ENCODE measurements at places on chromosomes 13 and 19. TPM values are rescaled to one million over a fixed set of nuclear protein-coding genes. Genes with fewer than 3 reads are reported as not detected.
A peak's percentile ranks its signal among the peaks of the same experiment; 100 is the strongest.

Gene MAST1
- not detected for total RNA-seq

Gene PSG1
- total RNA-seq, result not detected

Gene FRY
- 6.7 TPM for total RNA-seq

Gene APOE
- total RNA-seq, result 65.8 TPM

DNA sequence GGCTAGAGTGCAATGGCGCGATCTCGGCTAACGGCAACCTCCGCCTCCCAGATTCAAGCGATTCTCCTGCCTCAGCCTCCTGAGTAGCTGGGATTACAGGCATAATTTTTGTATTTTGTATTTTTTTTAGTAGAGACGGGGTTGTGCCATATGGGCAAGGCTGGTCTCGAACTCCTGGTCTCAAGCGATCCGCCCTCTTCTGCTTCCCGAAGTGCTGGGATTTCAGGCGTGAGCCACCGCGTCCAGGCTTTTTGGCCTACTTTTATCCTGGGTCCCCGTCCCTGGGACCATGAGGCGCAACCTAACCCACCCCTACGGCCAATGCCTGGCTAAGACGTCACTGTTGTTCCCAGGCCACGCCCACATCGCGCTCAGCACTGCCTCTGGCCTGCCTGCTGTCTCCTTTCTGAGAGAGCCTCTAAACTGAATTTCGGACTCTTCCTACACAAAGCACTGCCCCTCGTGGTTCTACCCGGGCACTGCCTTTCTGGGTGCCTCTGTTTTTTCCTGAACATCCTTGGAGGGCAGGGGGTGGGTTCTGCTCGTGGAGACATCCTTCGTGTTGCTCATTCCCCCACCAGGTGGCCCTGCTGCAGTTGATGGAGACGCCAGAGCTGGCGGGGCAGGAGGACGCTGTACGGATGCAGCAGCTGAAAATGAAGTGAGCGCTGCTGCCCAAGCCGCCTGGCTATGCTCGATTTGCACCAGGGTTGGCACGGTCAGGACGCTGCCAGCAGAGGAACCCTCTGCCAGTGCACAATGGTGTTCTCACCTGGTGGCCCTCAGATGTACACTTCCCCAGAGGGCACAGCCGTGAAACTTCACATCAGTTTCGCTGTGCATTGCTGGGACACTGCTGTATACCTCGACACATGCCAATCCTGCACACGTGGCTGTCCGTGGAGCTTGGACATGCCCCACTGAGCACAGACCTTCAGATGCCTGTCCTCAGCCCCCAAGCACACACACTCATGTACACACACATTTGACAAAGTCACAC lies 2.0 kb downstream of the REX1BD start:
- H3K4me3 ChIP-seq, result no peak overlapping the region
- no peak overlapping the region for H3K27ac ChIP-seq
- H3K4me1 ChIP-seq, result peaks cover 31% of the 10 kb centered on the region
- DNase-seq, result peak; percentile 60
- peaks cover 11% of the 10 kb centered on the region for H3K36me3 ChIP-seq

Gene PRR22
- 6.5 TPM for total RNA-seq

DNA sequence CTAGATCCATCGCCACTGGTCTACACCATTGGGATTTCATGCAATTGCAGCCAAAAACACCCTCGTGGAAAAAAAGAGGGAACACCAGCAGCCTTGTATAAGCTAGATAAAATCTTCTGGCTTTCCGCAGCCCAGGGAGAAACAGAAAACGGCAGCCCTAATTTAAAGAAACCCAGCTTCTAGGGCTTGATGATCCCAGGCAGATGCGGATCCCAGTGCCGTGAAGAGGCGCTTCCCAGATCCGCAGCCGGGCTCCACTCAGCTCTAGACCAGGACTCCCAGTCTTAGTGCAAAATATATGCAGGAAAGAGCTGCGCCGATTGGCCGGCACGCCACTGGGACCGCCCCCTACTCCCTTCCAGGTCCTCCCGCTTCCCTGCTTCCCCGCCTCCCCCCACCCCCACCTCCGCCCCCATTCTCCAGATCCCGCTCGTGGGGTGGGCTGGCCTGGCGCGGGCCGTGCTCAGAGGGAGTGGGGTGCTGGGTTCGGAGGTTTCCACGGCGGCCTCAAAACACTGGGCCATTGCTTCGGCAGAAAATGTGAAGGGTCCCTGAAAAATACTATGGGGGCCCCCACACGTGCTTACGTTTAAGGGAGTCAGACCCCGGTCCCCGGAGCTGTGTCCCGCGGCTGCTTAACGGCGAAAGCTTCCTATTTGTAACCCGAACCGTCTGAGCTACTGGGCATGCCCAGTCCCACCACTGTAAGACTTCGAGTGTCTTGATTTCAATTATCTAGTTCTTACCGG lies 63.1 kb downstream of the SERP2 start:
- H3K4me1 ChIP-seq, result peaks cover 5% of the 10 kb centered on the region
- no peaks in the 10 kb centered on the region for H3K36me3 ChIP-seq
- H3K27me3 ChIP-seq, result no peaks in the 10 kb centered on the region
- peak overlapping the region; percentile 47 for H3K4me3 ChIP-seq
- H3K27ac ChIP-seq, result peak overlapping the region; percentile 92

- no peak for DNase-seq
- H3K4me3 ChIP-seq, result no peak overlapping the region
Measured at GRCh38 chr13:60787083-60787482, 390.1 kb downstream of the TDRD3 start.

Gene CD22
- 15.7 TPM for total RNA-seq

Gene SLITRK5
- total RNA-seq, result not detected

GRCh38 chr19:5897189-5897969 lies 6.2 kb downstream of the NDUFA11 start:
- H3K27me3 ChIP-seq, result no peaks in the 10 kb centered on the region
- H3K4me3 ChIP-seq, result no peak overlapping the region
- H3K36me3 ChIP-seq, result peaks cover 38% of the 10 kb centered on the region
- no peak for DNase-seq
- H3K27ac ChIP-seq, result no peak overlapping the region

Gene LILRB1
- total RNA-seq, result 5.1 TPM

DNA sequence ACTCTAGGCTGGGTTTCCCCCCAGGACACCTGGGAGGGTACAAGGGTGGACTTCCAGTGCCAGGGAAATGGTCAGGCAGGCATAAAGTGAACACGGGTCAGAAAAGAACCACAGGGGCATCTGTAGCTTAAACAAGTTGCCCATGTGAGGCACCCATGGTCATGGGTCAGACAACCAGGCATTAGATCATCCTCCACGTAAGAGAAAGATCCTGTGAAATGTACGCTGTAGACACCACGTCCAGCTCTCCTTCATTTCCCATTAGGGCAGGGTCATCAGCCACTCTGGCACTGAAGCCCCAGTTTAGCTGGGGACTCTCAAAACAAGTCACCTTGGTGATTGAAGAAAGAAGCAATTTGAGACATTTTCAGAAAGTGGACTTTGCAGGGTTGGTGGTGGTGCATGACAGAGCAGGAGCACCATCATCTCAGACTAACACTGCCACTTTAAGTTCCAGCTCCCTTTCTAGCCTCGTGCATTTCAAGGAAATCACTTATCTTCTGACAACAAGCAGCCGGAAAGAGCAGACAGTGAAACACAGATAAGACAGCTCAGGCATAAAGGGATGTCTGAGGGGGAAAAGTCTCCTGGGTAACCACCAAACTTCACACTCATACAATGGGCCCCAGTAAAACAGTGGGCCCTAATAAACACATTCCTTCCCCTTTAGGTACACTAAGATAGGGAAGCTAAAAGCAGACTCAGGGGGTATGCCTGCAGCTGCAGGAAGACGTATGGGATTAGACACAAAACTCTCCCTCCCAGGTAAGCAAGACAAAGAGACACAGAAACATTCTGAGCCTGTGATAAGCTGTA lies 16.1 kb upstream of the SIGLEC6 start:
- no peak overlapping the region for H3K4me3 ChIP-seq
- no peaks in the 10 kb centered on the region for H3K27me3 ChIP-seq
- H3K4me1 ChIP-seq, result no peaks in the 10 kb centered on the region
- no peaks in the 10 kb centered on the region for H3K36me3 ChIP-seq
- DNase-seq, result no peak
- no peak overlapping the region for H3K27ac ChIP-seq

DNA sequence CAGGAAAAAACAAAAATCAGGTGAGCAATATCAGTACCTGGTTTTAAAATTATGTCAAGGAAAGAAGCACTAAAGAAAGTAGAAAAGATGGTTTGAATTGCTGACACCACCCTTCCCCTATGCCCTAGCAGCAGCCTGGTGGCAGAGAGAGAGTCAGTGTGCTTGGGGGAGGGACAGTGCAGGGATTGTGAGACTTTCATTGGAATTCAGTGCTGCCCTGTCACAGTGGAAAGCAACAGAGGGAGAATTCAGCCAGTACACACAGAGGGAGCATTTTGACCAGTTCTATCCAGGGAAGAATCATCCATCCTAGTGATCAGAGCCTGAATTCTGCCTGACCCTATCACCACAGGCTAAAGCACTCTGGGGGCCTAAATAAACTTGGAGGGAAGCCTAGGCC lies 222.4 kb upstream of the PCDH17 start:
- no peak overlapping the region for H3K27ac ChIP-seq
- no peak for DNase-seq
- no peaks in the 10 kb centered on the region for H3K4me1 ChIP-seq
- H3K27me3 ChIP-seq, result no peaks in the 10 kb centered on the region
- H3K4me3 ChIP-seq, result no peak overlapping the region

Gene MISP
- total RNA-seq, result 594 TPM

- H3K27me3 ChIP-seq, result no peaks in the 10 kb centered on the region
- no peaks in the 10 kb centered on the region for H3K4me1 ChIP-seq
- no peak overlapping the region for H3K27ac ChIP-seq
- H3K36me3 ChIP-seq, result no peaks in the 10 kb centered on the region
- H3K4me3 ChIP-seq, result no peak overlapping the region
Measured at GRCh38 chr13:96041326-96042110, 11.7 kb downstream of the UGGT2 start.

DNA sequence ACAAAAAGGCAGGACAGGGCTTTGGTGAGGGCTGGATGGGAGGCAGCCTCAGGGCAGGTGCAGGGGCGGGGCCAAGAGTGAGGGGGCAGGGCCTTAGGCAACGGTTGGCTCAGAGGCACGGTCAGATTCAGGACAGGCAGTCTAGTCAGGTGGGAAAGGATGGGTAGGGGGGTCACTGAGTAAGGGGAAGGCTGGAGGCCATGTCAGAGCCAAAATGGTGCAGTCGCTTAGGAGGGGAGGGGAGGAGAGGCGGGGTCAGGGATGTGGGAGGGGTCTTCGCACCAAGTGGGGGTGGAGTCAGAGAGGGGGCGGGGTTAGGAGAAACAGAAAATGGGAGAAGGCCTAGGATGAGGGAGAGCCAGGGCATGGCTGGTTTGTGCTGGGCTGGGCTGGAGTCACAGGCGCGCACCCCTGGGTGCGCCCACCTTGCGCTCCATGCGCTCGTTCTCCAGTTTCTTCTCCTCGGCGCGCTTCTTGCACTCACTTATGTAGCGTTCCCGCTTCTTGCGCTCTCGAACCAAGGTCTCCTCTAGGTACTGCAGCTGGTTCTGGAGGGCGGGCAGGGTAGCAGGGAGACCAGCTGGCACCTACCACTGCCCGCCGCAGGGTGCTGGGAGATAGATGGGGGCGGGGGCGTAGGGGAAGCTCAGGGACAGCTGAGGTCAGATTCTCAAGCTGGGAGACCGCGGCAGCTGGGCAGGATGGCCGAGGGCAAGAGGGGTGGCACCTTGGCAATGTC lies 6.8 kb upstream of the RGL3 start:
- no peaks in the 10 kb centered on the region for H3K27me3 ChIP-seq
- no peak overlapping the region for H3K27ac ChIP-seq
- H3K4me1 ChIP-seq, result peaks cover 19% of the 10 kb centered on the region
- DNase-seq, result no peak
- H3K4me3 ChIP-seq, result no peak overlapping the region

DNA sequence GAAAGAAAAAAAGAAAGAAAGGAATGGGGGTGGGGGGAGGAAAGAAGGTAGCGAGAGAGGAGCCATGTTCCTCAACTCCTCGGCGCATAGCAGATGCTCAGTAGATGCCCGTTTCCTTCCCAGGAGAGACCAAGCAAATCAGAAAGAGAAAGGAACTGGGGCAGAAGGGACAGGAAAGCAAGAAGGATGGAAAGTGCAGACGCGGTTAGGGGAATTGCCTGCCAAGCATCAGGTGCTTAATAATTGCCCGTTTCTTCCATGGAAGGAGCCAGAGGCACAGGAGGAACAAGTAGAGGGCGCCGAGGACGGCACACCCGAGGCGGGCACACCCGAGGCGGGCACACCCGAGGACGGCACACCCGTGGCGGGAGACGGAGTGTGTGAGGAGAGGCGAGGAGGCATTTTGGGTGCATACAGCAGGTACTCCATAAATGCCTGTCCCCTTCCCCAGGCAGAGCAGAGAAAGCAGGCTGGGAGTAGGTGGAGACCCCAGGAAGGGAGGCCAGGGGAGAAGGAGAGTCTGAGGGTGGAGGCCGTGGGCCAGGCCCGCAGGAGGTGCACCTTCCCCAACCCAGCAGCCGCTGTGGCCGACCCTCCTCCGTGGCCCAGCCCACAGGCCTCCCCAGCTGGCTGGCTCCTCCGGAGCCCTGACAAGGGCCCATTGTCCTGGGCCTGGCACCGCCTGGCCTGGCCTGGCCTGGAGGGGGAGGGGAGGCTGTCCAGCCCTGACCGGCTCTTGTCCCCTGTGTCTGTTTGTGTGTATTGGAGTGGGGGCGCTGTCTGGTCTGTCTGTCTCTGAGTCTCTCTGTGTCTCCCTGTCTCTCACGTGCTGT lies 14.6 kb downstream of the JOSD2 start:
- H3K36me3 ChIP-seq, result no peaks in the 10 kb centered on the region
- H3K27me3 ChIP-seq, result no peaks in the 10 kb centered on the region
- no peak overlapping the region for H3K4me3 ChIP-seq
- DNase-seq, result no peak
- no peaks in the 10 kb centered on the region for H3K4me1 ChIP-seq

- peak overlapping the region; percentile 66 for H3K4me3 ChIP-seq
- H3K4me1 ChIP-seq, result peaks cover 42% of the 10 kb centered on the region
- no peaks in the 10 kb centered on the region for H3K27me3 ChIP-seq
- peak; percentile 57 for DNase-seq
Measured at GRCh38 chr19:13095934-13096927, 6.4 kb downstream of the LYL1 start.

DNA sequence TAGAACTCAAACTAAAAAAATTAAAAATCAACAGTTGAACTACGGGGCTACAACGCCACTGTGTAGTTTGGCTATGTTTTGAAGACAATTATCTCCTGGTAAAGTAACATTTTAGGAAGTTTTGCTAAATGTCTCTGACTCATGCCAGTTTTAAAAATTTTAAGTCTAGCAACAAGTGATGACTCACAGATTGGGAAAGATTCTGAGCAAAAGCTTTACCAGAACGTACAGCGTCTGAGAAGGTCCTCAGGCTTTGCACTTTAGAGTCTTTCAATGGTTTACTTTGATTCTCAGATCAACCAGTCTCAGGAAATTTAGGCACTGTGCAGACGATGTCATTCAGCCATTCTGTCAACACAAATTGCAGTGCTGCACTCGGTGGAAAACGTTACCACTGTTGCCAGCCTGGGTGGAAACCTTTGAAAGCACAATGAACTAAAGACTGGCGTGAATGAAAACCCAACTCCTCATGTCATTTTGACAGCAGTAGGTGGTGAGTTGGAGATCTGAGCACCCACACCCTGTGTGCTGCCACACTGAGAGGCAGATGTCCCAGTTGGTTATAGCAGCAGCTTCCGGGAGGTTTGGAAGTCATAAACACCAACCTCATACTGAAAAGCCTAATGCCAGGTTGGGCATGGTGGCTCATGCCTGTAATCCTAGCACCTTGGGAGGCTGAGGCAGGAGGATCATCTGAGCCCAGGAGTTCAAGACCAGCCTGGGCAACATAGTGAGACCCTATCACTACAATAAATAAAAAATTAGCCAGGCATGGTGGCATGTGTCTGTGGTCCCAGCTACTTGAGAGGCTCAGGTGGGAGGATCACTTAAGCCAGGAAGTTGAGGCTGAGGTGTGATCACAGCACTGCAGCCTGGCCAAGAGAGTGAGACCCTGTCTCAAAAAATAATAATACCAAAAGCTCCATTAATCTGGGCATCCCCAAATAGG lies 6.3 kb upstream of the WTIP start:
- no peak overlapping the region for H3K27ac ChIP-seq
- H3K4me3 ChIP-seq, result no peak overlapping the region
- no peaks in the 10 kb centered on the region for H3K36me3 ChIP-seq
